Stimulated activated CD4-positive, alpha-beta T cell treated with anti-CD3 and anti-CD28 coated beads, Interleukin-15, amount 100 ng/mL, for 1 hour (primary cell): ENCODE measurements at places on chromosomes 5 and 9.

GRCh38 chr5:161549106-161549505 is 2.6 kb upstream of the GABRB2 start:
- DNase-seq: no peak

GRCh38 chr5:171543148-171543815 is 123.8 kb downstream of the FGF18 start:
- DNase-seq: no peak

- no peak for DNase-seq
These were observed 37.8 kb downstream of the OTULIN start for GRCh38 chr5:14702238-14702839.

- no peak for DNase-seq
These were observed 202.7 kb upstream of the PIK3R1 start for GRCh38 chr5:68012831-68013230.

GRCh38 chr9:92289708-92290390 is 3.6 kb downstream of the IARS1 start:
- DNase-seq: no peak

DNA sequence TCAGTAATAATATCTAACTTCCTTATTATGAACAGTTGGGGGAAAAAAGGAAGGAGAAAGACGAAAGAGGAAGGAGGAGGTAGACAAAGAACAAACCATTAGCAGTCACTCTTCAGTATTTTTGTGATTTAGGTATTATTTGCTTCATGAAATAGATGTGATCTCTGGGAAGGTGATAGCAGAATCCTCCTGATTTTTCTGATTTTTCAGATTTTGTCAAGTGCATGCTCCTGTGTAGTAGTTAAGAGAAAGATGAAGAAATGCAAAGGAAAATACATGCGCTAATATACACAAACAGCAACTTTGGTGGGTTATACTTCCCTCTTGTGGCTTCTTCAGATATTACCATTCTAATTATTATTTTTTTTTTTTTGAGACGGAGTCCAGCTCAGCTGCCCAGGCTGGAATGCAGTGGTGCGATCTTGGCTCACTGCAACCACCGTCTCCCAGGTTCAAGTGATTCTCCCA is 31.6 kb downstream of the LMNB1 start:
- DNase-seq: no peak

- no peak for DNase-seq
These were observed 57.8 kb downstream of the OLFM1 start for GRCh38 chr9:135145312-135145711.

- no peak for DNase-seq
These were observed 258.2 kb downstream of the ENC1 start for GRCh38 chr5:74382123-74382855.

DNA sequence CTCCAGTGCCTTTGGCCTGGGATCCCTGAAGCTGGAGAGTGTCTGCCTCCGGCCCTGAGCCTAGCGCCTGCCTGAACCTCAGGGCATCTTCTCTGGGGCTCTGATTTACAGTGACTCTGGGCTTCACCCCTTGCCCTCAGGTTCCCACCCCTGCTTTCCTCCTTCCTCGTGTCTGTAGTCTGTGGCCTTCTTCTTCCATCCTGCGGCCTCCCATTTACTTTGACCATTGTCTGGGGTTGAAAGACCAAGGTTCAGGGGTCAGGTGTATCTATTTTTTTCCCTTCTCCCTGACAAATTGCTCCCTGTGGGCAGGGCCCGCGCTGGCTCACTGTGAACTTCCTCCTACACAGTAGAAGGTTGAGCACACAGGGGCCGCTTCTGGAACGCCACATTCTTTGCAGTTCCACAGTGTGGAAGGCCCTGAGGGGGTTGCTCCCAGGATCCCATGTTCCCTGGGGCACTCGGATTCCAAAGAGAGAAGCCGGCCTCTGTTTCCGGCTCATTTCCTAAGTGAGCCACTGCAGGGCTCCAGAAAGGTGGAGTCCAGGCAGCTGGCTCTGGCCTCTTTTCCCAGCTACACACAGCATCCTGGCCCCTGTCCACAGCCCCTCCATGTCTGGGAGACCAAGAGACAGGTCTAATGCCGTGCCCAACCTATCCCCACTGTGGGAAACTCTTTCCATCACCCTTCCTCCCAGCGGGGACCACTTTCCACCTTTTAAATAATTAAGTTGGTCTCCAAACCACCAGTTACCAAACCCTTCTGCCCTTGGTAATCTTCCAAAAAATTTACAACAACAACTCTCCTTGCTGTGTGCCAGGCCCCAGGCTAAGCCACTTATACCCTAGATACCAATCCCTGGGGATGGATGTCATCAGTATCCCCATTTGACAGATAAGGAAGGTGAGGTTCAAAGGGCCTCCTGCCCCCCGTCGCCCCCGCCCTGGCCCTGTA is 140.3 kb upstream of the IER5L start:
- no peak for DNase-seq

DNA sequence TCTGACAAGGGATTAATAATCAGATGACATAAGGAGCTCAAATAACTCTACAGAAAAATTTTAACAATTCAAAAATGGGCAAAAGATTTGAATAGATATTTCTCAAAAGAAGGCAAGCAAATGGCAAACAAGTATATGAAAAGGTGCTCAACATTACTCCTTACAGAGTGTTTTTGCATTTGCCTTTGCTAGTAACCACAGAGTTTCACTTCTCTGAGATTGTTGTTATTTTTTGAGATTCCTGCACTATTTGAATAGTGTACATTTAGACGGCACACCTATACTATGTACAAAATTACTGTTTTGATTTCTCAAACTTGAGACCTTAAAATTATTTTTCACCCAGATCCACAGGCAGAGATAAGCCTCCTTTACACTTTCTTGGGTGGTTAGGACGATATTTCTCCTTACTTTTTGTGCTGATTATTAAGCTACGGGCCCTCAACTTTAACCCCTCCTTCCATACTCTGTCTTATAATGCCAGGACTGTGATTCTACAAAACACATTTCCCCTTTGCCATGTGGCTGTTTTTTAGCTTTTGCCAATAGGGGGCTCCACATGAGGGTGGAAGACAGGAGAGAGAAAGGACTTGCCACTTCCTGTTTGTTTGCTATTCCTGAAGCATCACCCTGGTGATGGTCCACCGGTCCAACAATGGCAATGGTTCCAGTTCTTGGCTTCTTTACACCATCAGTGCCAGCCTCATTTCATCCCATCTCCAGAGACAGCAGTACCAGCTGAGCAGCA is 65.0 kb upstream of the DAP start:
- no peak for DNase-seq

DNA sequence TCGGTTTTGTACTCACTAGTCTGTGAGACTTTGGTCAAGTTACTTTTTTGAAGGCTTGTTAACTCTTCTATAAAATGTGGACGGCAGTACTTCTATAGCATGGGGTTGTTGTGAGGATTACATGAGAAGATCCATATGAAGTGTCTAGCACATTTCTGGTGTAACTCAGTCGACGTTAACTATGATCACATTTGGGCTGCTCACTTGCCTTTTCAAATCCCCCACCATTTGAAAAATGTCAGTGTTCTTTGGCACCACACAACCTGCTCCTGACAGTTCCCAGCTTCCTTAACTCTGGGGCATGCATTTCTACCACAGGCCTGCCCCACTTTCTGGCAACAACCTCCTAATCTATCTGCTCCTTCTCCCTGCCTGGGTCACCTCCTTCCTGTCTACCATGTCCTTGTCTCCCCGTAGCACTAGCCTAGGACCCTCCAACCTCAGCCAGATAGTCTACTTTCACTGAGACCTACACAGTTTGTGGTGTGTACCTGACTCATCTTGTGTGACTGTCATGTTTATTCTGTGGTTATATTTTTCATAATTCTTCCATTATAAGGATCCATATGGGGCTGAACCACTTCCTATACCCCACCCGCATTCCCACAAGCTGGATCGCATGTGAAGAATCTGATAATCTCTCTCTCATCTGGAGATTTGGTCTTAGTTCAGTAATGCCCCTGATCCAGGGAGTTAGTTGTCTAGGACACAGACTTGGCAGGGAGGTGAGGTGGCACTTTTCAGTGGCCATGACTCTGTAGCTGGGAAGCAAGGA is 30.2 kb upstream of the BASP1 start:
- DNase-seq: no peak

DNA sequence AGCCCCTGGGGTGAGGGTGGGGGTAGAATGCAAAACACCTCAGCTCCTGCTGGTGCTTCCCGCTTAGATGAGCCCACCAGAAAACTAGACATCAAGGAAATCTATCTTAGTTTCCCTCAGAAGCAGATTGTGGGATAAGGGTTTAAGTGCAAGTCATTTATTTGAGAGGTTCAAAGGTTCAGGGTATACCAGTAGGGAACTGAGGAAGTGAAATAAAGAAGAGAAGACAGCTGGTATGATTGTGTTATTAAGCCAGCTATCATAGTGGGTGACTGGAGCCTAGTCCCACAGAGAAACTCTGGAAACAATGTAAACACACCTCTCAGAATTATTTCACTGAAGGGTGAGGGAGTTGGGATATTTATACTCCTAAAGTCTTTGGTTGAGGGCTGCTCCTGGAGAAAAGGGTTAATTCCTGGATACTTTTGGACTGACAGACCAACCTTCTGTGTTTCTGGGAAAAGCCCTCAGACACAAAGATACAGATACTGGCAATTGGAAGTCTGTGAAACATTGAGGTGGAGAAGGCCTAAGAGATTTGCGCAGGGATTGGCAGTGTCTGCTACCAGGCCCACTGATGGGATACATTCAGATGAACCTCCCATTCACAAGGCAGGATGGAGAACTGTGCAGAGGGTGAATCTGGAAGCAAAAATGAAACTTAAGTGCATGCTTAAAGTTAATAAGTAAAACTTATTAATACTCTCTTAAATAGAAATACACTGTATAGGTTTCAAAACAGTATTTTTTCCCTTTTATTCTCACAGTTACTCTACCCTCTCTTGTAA is 6.4 kb upstream of the DCTN4 start:
- no peak for DNase-seq

DNA sequence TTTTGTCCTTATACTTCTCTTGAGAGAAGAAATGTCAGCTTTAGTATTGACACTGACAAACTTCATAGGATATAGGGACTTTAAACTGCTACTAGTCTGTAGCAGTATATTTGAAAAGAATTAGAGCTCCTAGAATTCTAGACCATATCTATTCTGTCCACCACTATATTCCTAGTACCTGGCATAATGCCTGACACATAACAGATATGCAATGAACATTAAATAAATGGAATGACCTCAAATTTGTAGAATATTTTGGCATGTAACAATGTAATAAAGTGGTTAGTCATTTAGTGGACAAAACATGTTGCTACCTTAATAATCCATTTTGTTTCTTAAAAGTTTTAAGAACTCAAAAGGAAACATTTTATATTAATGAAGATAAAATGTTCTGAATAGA is 57.5 kb downstream of the HOMER1 start:
- DNase-seq: no peak

- DNase-seq: peak; percentile 29
These were observed at the start of gene PHF2 for GRCh38 chr9:93576258-93577077. Gene PHF2, plus strand, starts transcription at chr9:93576584. Its CDS starts 190 bp downstream, at chr9:93576774.

- no peak for DNase-seq
These were observed 7.7 kb downstream of the AHRR start for GRCh38 chr5:329121-329735.

DNA sequence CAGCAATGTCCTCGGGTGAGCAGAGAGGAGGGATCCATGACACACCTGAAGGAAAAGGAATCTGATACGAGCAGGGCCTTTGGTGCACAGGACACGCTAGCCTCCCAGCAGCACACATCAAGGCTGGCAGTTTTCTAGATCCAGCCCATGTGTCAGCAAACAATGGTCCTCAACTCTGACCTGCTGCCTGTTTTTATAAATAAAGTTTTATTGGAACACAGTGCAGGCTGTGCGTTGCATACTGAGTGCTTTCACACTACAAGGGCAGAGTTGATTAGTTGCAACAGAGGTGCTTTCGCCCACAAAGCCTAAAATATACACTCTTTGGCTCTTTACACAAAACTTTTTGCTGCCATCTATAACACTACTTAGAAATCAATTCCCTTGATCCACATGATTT is 147.1 kb downstream of the MYO10 start:
- DNase-seq: no peak

GRCh38 chr5:136123236-136123768 is 9.3 kb upstream of the SMAD5 start:
- no peak for DNase-seq

DNA sequence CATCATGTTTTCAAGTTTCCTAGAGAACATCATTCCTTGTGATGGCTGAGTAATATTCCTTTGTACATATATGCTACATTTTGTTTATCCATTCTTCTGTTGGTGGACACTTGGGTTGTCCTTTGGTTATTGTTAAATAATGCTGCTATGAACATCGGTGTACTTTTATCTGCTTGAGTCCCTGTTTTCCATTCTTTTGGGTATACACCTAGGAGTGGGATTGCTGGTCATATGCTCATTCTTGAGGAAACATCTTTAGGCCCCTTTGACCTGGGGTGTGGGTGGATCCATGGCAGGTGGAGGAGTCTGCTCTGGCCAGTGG is 25.3 kb downstream of the GALNT12 start:
- DNase-seq: no peak

- no peak for DNase-seq
These were observed 335.9 kb downstream of the SEMA5A start for GRCh38 chr5:9209846-9210492.

DNA sequence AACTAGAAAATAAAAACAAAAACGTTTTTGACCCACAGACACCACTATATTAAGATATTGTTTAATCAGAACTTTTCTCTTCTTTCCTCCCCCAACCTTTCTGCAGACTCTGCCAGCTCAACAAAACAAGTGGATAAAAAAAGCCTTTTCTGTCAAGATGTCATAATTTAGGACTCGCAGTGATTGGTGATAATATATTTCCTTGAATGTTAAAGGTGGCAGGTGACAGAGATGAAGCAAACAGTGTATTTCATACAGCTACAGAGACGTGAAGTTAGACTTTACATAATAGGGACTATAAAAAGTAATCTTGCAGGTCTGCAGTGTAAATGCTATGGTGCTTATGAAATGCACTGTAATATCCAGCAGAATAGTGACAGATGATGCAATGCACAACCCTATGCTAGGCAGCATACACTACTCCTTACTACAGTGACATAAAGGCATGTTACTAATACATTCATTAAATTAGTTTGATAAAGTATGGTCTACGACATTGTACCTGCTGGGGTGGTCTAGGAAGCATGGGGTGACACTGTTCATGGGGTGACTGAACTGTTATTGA is 326.7 kb upstream of the GRAMD2B start:
- DNase-seq: no peak

DNA sequence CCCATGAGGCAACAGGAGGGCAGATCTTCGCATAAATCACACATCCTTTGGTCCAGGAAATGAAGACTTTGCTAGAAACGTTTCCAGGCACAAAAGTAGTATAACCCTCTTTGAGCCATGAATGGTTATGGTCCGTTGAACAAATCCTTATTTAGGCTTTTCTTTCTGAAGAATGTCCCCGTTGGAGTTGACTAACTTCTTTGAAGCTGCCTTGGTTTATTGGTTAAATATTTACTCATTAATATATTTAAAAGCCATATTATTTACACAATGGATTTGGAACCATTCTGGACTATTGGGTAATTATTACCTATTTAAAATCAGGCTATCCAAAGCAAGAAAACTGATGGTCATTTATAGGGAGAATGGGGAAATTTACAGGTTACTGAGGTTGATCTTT is 347.6 kb upstream of the SLC30A5 start:
- no peak for DNase-seq

- DNase-seq: no peak
These were observed 134.4 kb downstream of the GHR start for GRCh38 chr5:42557689-42558088.
